ENCODE measurements at places on chromosomes 12 and 14.
A peak's percentile ranks its signal among the peaks of the same experiment; 100 is the strongest.

DNA sequence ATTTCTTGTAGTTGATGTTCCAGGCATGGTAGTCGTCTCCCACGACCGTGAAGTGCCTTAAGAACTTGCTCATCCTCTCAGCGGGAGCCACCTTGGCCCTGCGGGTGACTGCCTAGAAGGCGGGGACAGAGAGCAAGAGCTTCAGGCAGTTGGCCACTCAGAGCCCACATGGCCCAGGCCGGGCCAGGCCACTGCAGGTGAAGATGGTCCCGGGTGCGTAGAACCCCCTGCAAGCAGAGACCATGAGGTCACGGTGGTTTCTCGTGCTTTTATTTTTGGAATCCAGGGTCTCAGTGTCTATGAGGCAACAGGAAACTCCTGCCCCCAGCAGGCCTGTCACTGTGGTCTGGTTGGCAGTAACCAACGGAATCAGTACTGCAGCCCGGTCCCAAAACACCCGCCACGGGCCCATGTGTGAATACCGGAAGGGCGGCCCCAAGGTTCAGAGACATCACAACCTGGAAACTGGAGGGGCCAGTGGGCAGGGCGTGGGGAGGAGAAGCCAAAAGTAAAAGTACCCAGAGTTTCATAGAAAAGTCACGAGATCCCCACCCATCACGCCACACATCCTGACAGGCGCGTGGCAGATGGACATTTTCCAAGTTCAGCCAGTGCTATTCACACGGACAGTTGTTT is 27.5 kb downstream of the HVCN1 start:
- peak; percentile 34 for ATAC-seq

- no peak for ATAC-seq
Measured at GRCh38 chr12:70529647-70530046, 107.6 kb downstream of the PTPRB start.

GRCh38 chr12:132329036-132329719 is at the start of gene GALNT9:
Gene GALNT9 (minus strand): TSS chr12:132329589. CDS start chr12:132329203, 386 bp downstream.
- ATAC-seq = no peak

- no peak for ATAC-seq
Measured at GRCh38 chr12:83865431-83865830, 1047.2 kb downstream of the SLC6A15 start.

DNA sequence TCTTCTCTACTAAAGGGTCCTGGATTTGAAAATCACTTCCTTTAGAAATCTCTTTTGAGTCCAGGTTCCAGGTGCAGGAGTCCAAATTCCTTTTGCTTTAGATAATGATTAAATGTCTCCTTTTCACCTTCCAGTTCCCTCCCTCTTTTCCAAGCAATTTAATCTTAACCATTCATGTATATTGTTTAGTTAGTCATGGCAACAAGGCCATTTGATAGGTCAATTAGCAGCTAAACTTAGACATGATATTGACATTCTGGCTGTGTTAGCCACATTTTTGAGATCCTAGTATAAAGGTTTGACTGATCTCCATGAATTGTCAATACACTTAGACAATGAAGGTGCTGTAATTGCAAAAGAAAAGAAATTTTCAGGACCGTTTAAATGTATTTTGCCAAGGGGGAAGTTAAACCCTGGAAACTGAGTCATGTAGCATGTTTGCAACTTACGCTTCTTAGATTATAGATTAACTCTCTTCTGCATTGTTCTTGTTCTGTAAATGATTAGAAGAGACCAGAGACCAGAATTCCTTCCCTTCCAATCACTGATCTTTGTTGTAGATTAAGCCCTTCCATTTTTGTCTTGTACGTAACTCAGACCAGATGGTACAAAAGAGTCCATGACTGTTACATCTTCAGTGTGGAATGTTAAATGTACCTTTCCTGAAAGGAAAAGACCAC is 12.4 kb upstream of the C12orf75 start:
- no peak for ATAC-seq

GRCh38 chr12:94326234-94326633 is 133.4 kb downstream of the CEP83 start:
- ATAC-seq = peak; percentile 53

GRCh38 chr12:91379051-91379775 is 196.6 kb upstream of the DCN start:
- ATAC-seq = no peak

GRCh38 chr12:119644930-119645329 is 23.0 kb upstream of the PRKAB1 start:
- ATAC-seq = no peak

DNA sequence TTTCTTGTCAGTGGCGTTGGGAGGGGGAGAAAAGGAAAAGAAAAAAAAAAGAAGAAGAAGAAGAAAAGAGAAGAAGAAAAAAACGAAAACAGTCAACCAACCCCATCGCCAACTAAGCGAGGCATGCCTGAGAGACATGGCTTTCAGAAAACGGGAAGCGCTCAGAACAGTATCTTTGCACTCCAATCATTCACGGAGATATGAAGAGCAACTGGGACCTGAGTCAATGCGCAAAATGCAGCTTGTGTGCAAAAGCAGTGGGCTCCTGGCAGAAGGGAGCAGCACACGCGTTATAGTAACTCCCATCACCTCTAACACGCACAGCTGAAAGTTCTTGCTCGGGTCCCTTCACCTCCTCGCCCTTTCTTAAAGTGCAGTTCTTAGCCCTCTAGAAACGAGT is 1.9 kb downstream of the ASCL1 start:
- no peak for ATAC-seq

DNA sequence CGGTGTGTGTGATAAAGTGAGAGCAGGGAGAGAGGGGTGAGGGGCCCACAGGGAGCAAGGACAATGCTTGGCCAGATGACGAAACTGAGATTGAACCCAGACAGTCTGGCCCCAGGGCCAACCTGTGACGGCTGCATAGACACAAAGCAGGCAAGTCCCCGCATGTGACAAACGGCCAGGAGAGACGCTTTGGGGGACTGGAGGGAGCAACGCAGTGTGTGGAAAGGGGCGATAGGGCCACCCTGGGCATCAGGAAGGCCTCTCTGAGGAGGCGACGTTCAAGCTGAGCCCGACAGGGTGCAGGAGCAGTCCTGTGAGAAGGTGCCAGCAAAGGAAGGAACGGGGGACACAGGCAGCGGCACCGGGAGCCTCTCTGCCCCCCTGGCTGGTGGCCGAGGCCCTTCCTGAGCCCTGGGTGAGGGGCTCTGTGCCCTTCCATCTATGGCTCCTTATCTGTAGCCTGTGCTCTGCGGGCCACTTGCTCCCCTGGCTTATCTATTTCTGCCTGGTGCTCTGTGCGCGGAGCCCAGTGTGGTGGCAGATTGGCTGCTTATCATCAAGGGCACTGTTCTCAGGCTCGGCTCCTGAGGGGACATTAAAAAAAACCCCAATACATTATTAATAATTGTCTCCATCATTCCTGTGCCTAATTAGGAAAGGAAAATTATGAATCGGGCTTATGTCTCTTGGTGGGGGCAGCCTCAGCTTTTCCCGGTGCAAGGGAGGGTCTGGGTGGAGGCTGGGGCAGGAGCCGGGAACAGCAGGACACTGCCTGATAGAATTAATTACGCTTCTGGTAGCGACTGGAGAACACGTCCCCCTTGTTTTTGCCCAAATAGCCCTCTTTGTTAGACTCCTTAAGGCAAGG is 39.8 kb downstream of the PRIMA1 start:
- ATAC-seq = no peak

DNA sequence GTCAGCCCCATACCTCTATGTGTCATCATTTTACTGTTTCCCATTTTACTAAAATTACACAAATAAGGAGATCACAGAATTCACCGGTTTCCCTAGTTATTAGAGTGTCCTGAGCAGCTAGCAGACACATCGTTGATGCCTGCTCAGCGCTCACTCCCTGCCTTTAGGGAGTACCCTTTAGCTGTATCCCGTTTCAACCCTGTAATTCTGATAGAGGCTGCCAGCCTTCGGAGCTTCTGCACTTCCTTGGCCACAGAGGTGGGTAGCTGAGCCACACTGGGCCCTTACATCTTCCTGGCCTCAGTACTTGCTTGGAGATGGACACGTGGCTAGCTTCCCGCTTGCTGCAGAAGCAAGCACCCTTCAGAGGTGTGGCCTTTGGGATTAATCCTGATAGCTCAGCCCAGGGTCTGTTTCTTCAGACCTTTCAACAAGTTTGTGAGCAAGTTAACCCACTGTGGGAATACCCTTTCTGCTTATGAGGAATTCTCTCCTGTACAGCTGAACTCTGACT is 14.3 kb upstream of the FBXW8 start:
- ATAC-seq = no peak

GRCh38 chr12:113069751-113070116 is 13.2 kb downstream of the DTX1 start:
- no peak for ATAC-seq

GRCh38 chr12:131091976-131092691 is 138.4 kb downstream of the ADGRD1 start:
- ATAC-seq = no peak

- no peak for ATAC-seq
Measured at GRCh38 chr14:84785996-84786395, 743.9 kb upstream of the FLRT2 start.

- no peak for ATAC-seq
Measured at GRCh38 chr14:103206023-103206481, 82.8 kb downstream of the TNFAIP2 start.

- ATAC-seq = no peak
Measured at GRCh38 chr12:56645201-56645716, 525 bp downstream of the ATP5F1B start.

GRCh38 chr14:81169711-81170103 is 51.1 kb downstream of the GTF2A1 start:
- peak; percentile 15 for ATAC-seq

DNA sequence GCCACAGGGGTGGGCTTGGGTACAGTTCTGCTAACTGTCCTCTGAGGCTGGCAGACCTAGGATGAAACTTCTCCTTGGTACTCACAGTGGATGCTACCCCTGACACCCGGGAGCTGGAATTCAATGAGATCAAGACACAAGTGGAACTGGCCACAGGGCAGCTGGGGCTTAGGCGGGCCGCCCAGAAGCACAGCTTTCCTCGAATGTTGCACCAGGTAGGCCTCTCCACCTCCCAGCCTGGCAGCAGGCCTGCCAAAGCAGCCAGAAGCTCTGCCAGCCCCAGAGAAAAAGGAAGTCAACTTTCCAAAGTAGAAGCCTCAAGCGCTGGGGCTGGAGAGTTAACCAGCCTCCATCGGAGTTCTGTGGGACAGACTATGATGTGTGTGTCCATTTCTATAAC is 2.4 kb upstream of the NRL start:
- no peak for ATAC-seq

DNA sequence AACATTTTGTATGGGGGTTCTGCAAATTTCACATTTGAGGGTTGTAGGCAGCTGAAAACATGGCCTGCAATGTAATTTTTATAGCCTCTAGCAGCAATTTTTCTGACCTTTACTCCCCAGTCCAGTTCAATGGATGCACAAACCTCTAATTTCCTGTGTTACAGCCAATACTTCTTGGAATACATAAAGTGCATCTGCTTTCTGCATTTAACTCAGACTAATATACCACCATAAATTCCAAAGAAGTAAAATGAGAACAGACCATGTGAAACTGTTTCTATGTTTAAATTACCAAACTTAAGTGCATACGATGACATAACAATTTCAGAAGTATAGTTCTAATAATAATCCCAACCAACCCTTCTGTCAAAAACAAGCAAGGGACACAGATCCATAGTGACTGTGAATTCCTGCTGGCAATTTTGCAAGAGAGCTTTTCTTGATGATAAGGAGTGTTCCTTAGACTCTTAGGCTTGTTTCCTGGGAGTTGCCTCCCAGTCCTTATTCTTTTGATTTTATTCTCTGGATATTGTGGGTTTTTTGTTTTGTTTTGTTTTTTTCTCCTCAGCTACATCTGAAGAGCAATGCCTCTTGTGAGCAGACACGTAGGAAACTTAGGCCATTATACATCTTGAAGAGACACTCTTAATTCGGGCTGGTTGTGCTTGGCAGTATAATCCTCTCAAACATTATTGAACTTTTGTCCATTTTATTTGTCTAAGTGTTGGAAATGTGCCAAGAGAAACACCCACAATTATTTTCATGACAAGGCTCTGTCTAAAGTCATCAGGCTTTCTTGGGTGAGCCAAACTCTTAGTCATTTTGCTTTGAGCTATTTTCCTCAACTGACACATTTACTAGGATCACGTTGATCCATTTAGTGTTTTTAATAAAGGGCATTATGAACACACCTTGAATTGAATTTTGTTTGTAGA is 51.3 kb upstream of the RERGL start:
- ATAC-seq = no peak

DNA sequence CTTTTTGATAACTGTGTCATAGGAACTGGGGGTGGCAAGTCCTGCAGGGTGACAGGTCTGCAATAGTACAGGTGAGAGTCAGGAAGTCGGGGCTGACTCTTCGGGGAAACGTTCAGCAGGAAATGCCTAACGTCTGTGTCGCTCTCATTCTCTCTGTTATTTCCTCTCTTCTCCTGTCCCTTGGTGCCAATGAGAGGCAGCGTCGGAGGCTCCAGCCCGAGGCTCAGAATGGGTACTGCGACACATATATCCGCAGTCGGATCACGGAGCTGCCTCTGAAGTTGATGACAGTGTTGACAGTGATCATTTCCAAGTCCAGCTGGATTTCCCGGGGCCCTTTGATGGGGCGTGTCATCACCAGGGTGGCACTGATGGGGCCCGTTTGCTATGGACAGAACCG is 2.7 kb upstream of the TC2N start:
- ATAC-seq = peak; percentile 37

DNA sequence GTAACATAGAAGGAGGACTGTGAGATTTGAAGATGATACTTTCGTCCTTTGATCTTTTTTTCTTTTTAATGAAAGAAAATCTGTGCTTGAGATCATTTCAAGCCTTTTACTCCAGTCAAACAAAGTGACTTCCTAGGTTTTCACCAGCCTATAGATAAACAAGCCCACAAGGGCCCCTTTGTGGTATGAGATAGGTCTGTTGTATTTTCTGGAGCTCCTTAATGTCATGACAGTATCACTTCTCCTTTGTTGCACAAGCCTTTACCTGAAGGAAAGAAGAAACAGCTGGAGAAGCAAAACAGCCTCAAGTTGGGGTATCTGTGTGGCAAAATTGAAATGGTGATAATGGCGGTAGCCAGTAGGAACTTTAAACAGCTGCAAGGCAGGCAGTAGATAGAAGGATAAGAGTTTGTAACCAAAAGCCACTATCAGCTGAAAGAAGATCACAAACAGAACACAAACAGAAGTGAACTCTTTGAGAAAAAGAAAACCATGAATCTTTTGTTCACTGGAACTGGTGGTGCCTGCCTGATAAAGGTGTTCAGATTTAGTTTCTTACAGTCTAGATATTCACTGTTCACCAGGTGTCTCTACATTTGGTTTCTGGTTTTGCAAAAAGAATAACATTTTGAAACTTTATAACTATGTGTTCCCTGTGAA is 96.8 kb downstream of the LGR5 start:
- ATAC-seq = no peak

Data from activated T-helper 17 cell treated with anti-CD3 and anti-CD28 coated beads, Interleukin-2, amount 50 U/mL, for 72 hours (primary cell).